ENCODE measurements at places on chromosomes 6 and 20. TPM values are rescaled to one million over a fixed set of nuclear protein-coding genes. Genes with fewer than 3 reads are reported as not detected.
A peak's percentile ranks its signal among the peaks of the same experiment; 100 is the strongest.

TBX18 gene
- total RNA-seq, result 1.0 TPM

ANGPT4 gene
- total RNA-seq, result 0.81 TPM

TFAP2D gene
- not detected for total RNA-seq

SLC29A1 gene
- 59.8 TPM for total RNA-seq

KIFC1 gene
- 2.3 TPM for total RNA-seq

LINC00237 gene
- total RNA-seq, result not detected

PRL gene
- not detected for total RNA-seq

HSPA1A gene
- 150 TPM for total RNA-seq

ARMC2 gene
- total RNA-seq, result 5.8 TPM

PDYN gene
- total RNA-seq, result not detected

MUCL3 gene
- 4.6 TPM for total RNA-seq

HTR1B gene
- 0.84 TPM for total RNA-seq

ZNF334 gene
- total RNA-seq, result 3.0 TPM

SLC39A7 gene
- 89.1 TPM for total RNA-seq

- no peak overlapping the region for H3K4me3 ChIP-seq
- no peak for DNase-seq
- no peaks in the 10 kb centered on the region for H3K27me3 ChIP-seq
- no peak overlapping the region for H3K27ac ChIP-seq
- peaks cover 18% of the 10 kb centered on the region for H3K36me3 ChIP-seq
Measured at GRCh38 chr6:34839666-34840352, 47.9 kb downstream of the BLTP3A start.

- peak overlapping the region; percentile 58 for H3K27ac ChIP-seq
- H3K4me3 ChIP-seq, result no peak overlapping the region
- no peak for DNase-seq
- H3K36me3 ChIP-seq, result peaks cover 5% of the 10 kb centered on the region
Measured at GRCh38 chr20:56440346-56441007, 27.9 kb upstream of the RTF2 start.

- peaks cover 7% of the 10 kb centered on the region for H3K4me1 ChIP-seq
- H3K4me3 ChIP-seq, result no peak overlapping the region
- peaks cover 29% of the 10 kb centered on the region for H3K27me3 ChIP-seq
- H3K27ac ChIP-seq, result no peak overlapping the region
Measured at GRCh38 chr6:35777356-35778102, 1.1 kb downstream of the CLPSL2 start.

GRCh38 chr6:38085031-38085430, 265.5 kb downstream of the ZFAND3 start:
- no peak overlapping the region for H3K27ac ChIP-seq
- DNase-seq, result no peak
- no peaks in the 10 kb centered on the region for H3K4me1 ChIP-seq
- H3K36me3 ChIP-seq, result peaks cover 19% of the 10 kb centered on the region

DNA sequence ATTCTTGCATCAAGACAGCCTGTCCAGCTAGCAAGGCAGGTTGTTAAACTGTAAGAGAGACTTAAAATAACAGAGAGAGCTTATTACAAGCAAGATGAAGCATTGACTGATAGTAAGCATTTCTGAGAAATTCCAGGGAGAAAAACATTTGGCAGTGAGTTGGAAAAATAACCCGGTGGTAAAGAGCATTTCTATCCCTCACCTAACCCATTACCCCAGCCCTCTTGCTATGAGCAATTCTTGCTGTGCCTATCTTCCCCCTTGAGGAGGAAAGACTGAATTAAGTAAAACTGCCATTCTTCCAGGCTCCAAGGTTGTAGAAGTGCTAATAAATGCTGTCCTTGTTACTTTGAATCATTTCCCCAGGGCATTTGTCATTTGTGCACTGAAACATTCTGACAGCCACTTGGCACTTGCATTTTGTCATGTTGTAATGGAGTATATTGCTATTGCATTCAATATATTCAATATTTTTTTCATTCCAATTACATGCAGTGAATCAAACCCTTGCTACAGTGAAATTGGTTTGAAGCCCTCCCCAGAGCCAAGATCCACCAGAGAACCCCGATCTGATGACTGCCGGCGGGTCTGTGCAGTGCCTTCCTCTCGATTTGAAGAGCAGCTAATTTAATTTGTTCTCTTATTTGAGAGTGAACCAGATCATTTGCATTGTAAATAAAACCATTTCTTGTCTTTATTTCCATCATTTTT, 291.1 kb downstream of the HIVEP2 start:
- no peaks in the 10 kb centered on the region for H3K27me3 ChIP-seq
- no peak for DNase-seq
- H3K27ac ChIP-seq, result no peak overlapping the region
- no peaks in the 10 kb centered on the region for H3K4me1 ChIP-seq
- no peak overlapping the region for H3K4me3 ChIP-seq
- no peaks in the 10 kb centered on the region for H3K36me3 ChIP-seq

- no peak overlapping the region for H3K4me3 ChIP-seq
- no peaks in the 10 kb centered on the region for H3K36me3 ChIP-seq
- no peak overlapping the region for H3K27ac ChIP-seq
- no peaks in the 10 kb centered on the region for H3K4me1 ChIP-seq
- H3K27me3 ChIP-seq, result no peaks in the 10 kb centered on the region
Measured at GRCh38 chr20:18662279-18663040, 74.6 kb downstream of the DTD1 start.

- H3K4me1 ChIP-seq, result no peaks in the 10 kb centered on the region
- no peaks in the 10 kb centered on the region for H3K27me3 ChIP-seq
- no peak overlapping the region for H3K4me3 ChIP-seq
- no peak overlapping the region for H3K27ac ChIP-seq
Measured at GRCh38 chr6:130815200-130816071, 11.8 kb upstream of the SMLR1 start.

- DNase-seq, result no peak
- no peak overlapping the region for H3K27ac ChIP-seq
- no peaks in the 10 kb centered on the region for H3K36me3 ChIP-seq
- H3K27me3 ChIP-seq, result no peaks in the 10 kb centered on the region
- H3K4me1 ChIP-seq, result no peaks in the 10 kb centered on the region
- H3K4me3 ChIP-seq, result no peak overlapping the region
Measured at GRCh38 chr6:101803136-101803535, 409.6 kb downstream of the GRIK2 start.

GRCh38 chr20:49914310-49915117, 815 bp downstream of the SPATA2 start:
- H3K36me3 ChIP-seq, result no peaks in the 10 kb centered on the region
- peak overlapping the region; percentile 100 for H3K27ac ChIP-seq
- peak overlapping the region; percentile 100 for H3K4me3 ChIP-seq
- H3K27me3 ChIP-seq, result no peaks in the 10 kb centered on the region

DNA sequence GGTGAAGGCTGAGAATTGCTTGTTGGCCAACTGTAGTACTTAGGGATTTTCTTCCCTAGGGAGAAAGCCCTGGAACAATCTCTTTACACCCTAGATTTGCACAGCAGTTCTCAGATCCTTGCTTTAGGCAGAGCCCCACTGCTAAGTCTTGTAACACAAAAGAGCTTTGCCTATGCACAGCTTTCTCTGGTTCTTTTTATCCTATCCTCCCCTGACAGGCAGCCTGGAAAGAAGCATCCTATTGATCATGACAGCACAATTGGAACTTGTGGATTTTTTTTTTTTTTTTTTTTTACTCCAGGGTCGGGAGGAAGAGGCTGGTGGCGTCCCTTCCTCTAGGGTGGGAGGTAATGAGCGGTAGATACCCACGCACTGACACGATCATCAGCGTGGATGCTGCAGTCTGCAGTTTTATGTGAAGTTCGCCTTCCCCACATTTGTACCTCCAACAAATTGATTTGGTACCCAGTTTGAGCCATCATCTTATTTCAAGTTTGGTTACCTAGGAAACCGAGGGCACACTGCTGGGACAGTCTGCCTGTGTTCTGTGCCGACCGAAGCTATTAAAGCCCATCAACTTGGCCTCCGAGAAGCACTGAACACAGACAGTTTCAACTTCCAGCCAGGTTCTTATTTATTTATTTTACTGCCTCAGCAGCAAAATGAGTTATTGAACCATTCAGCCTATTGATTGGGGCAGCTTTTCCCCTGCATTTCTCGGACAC, 110.1 kb downstream of the NRN1 start:
- H3K27me3 ChIP-seq, result no peaks in the 10 kb centered on the region
- H3K4me1 ChIP-seq, result no peaks in the 10 kb centered on the region
- no peaks in the 10 kb centered on the region for H3K36me3 ChIP-seq
- H3K4me3 ChIP-seq, result no peak overlapping the region
- DNase-seq, result no peak
- H3K27ac ChIP-seq, result no peak overlapping the region

DNA sequence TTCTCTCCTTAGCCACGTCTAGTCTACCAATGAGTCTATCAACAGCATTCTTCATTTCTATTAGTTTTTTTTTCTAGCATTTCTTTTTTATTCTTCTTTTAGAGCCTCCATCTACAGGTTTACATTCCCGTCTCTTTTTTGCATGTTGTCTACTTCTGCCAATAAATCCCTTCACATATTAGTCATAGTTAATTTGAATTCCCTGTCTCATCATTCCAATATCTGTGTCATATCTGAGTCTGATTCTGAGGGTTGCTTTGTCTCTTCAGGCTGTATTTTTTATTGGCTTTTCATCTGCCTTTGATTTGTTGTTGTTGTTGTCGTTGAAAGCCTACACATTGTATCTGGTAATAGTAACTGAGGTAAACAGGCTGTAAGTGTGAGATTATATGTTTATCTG, 104.6 kb downstream of the HMGCLL1 start:
- no peaks in the 10 kb centered on the region for H3K4me1 ChIP-seq
- H3K27ac ChIP-seq, result no peak overlapping the region
- no peak overlapping the region for H3K4me3 ChIP-seq
- DNase-seq, result no peak
- no peaks in the 10 kb centered on the region for H3K36me3 ChIP-seq
- no peaks in the 10 kb centered on the region for H3K27me3 ChIP-seq

DNA sequence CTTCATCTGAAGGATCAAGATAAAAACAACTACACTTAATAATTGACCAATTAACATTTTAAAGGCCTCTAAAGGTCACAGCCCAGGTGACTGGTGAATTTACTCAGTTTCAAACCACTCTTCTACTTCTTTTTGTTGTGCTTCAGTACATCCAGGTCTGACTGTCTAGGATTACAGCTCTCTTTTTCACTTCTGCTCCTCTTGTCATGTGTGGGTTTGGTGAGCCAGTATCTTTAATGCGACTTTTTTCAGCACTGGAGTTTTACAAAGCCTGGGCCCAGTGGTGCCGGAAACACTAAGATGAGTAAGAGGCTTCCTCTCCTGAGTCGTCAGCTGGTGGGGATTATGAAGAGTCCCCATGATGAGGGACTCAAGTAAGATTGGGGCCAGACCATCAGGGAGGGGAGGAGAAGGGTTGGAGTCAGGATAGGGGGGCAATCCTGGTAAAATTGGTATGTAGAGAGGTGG, 27.0 kb downstream of the HECA start:
- H3K4me3 ChIP-seq, result no peak overlapping the region
- no peak overlapping the region for H3K27ac ChIP-seq
- H3K36me3 ChIP-seq, result peaks cover 8% of the 10 kb centered on the region
- DNase-seq, result no peak
- no peaks in the 10 kb centered on the region for H3K27me3 ChIP-seq
- H3K4me1 ChIP-seq, result peaks cover 28% of the 10 kb centered on the region

GRCh38 chr6:10412461-10413261, 2.2 kb downstream of the TFAP2A start:
- peak overlapping the region; percentile 72 for H3K4me3 ChIP-seq
- peaks cover 94% of the 10 kb centered on the region for H3K27me3 ChIP-seq
- H3K4me1 ChIP-seq, result peaks cover 33% of the 10 kb centered on the region
- peak; percentile 77 for DNase-seq
- H3K36me3 ChIP-seq, result no peaks in the 10 kb centered on the region

- H3K4me3 ChIP-seq, result no peak overlapping the region
- H3K4me1 ChIP-seq, result no peaks in the 10 kb centered on the region
- no peak overlapping the region for H3K27ac ChIP-seq
- H3K27me3 ChIP-seq, result no peaks in the 10 kb centered on the region
Measured at GRCh38 chr6:145727817-145728388, 7.4 kb downstream of the EPM2A start.

- H3K27me3 ChIP-seq, result no peaks in the 10 kb centered on the region
- H3K27ac ChIP-seq, result no peak overlapping the region
- H3K36me3 ChIP-seq, result no peaks in the 10 kb centered on the region
- no peaks in the 10 kb centered on the region for H3K4me1 ChIP-seq
- H3K4me3 ChIP-seq, result no peak overlapping the region
- DNase-seq, result no peak
Measured at GRCh38 chr6:121971931-121972335, 427.5 kb upstream of the HSF2 start.

GRCh38 chr6:123062670-123063069, 66.6 kb downstream of the CLVS2 start:
- no peak overlapping the region for H3K27ac ChIP-seq
- H3K4me1 ChIP-seq, result no peaks in the 10 kb centered on the region
- DNase-seq, result no peak
- H3K4me3 ChIP-seq, result no peak overlapping the region
- H3K36me3 ChIP-seq, result no peaks in the 10 kb centered on the region
- H3K27me3 ChIP-seq, result no peaks in the 10 kb centered on the region

DNA sequence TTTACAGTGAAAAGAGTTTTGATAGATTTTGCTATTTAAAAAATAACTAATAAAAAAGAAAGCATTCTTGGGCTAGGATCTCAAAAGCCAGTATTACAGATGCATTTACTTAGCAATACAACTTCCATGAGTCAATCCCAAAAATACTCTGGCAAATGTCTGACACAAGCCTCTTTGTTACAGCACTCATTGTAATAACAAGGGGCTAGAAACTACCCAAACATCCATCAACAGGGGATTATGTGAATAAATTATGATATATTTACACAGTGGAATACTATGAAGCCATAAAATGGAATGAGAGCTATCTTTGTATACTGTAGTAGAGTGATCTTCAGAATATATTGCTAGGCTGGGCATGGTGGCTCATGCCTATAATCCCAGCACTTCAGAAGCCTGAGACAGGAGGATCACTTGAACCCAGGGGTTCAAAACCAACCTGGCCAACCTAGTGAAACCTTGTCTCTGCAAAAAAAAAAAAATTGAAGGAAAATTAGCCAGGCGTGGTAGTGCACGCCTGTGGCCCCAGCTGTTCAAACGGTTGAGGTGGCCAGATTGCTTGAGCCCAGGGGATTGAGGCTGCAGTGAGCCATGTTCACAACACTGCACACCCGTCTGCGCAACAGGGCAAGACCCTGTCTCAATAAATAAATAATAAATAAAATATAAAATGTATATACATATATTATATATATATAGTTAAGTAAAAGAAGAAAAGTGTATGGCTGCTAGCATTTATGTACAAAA, 34.7 kb upstream of the TOP1 start:
- H3K27me3 ChIP-seq, result no peaks in the 10 kb centered on the region
- H3K4me3 ChIP-seq, result no peak overlapping the region
- H3K27ac ChIP-seq, result no peak overlapping the region
- no peaks in the 10 kb centered on the region for H3K36me3 ChIP-seq
